ENCODE measurements at places on chromosomes 13 and 19.

GRCh38 chr19:33721735-33722297 is 74.9 kb upstream of the KCTD15 start:
- no peak for DNase-seq

GRCh38 chr13:51781246-51782022 is 22.5 kb downstream of the DHRS12 start:
- DNase-seq, result no peak

- DNase-seq, result no peak
Measured at GRCh38 chr13:27601803-27602202, 18.5 kb downstream of the LNX2 start.

DNA sequence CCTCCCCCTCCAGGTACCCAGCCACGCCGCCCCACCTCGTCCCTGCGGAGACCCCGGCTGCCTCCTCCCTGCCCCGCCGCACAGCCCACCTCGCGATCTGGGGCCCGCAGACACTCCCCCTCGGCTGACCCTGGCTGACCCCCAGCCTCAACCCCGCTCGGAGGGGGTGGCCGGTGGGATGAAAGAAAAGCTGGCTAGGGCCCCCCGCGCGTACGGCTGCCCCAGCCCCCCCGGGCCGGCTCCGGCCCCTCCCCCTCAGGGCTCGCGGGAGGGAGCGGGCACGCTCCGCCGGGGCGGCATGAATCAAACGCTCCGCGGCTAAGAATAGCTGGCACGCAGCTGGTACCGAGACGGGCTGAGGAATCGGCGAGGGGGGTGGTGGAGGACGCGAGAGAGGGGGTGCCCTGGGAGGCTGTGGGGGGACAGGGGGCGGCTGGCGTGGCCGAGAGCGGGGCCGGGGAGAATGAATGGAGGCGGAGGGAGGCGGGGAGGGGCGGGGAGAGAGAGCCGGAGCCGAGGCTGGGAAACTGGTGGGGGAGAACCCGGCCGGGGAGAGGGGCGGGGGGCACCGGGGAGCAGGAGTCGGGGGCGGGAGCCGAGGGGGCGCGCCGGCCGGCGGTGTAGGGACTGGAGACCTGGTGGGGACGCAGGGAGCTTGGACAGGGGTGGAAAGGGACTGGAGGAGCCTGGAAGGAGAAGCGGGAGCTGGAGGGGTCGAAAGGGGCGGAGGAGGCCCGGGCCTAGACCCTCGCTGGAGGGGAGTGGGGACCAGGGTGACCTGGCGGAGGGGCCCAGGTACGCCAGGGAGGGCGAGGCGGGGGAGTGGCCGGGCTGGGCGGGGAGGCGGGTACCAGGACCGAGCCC is 1.1 kb downstream of the SHANK1 start:
- DNase-seq, result no peak

Data from NCI-H446 (cell line).